Activated CD4-positive, alpha-beta T cell treated with anti-CD3 and anti-CD28 coated beads, Interleukin-2, amount 10 ng/mL, durations not matched to agents 7 days and 5 days (primary cell): ENCODE measurements at places on chromosomes 4 and X. TPM values are rescaled to one million over a fixed set of nuclear protein-coding genes. Genes with fewer than 3 reads are reported as not detected.
A peak's percentile ranks its signal among the peaks of the same experiment; 100 is the strongest.

JCHAIN gene
- total RNA-seq: not detected

GRCh38 chrX:103773445-103773844, 3.2 kb upstream of the PLP1 start:
- H3K4me3 ChIP-seq: no peak overlapping the region
- H3K36me3 ChIP-seq: no peaks in the 10 kb centered on the region
- H3K27ac ChIP-seq: no peak overlapping the region
- DNase-seq: no peak
- H3K27me3 ChIP-seq: peaks cover 8% of the 10 kb centered on the region

- no peaks in the 10 kb centered on the region for H3K36me3 ChIP-seq
- H3K4me3 ChIP-seq: no peak overlapping the region
- H3K27me3 ChIP-seq: no peaks in the 10 kb centered on the region
- H3K27ac ChIP-seq: peak overlapping the region; percentile 31
- no peak for DNase-seq
- peaks cover 19% of the 10 kb centered on the region for H3K4me1 ChIP-seq
Measured at GRCh38 chr4:184328022-184328736, 110.5 kb upstream of the ENPP6 start.

DNA sequence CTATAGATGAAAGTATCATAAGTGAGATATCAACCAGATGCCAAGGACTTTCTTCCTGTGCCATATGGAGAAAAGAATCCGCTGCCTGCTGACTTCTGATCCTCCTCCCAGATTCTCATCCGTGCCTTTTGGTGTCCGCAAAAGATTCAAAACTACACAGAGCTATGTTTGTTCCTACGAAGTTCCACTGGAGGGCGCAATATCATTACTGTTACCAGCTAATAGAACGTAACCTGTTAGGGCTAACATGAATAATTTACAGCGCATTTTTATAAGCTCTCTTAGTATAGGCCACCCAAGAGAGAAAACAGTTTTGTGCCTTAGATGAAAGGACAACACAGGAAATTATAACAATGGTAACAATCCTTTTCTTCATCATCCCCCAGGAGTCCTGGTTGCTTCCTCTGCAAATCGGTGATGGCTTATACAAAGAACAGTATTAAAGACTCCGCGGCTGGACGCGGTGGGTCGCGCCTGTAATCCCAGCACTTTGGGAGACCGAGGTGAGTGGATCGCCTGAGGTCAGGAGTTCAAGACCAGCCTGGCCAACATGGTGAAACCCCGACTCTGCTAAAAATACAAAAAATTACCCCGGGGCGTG, 22.8 kb upstream of the CENPVL3 start:
- H3K36me3 ChIP-seq: no peaks in the 10 kb centered on the region
- no peaks in the 10 kb centered on the region for H3K4me1 ChIP-seq
- H3K27me3 ChIP-seq: peaks cover 5% of the 10 kb centered on the region
- no peak overlapping the region for H3K27ac ChIP-seq
- no peak overlapping the region for H3K4me3 ChIP-seq
- DNase-seq: peak; percentile 21

GRCh38 chr4:2591189-2591588, 54.7 kb downstream of the FAM193A start:
- H3K36me3 ChIP-seq: no peaks in the 10 kb centered on the region
- DNase-seq: no peak
- H3K27me3 ChIP-seq: no peaks in the 10 kb centered on the region
- no peak overlapping the region for H3K4me3 ChIP-seq
- no peak overlapping the region for H3K27ac ChIP-seq

LRRC66 gene
- 0.27 TPM for total RNA-seq

- H3K4me3 ChIP-seq: no peak overlapping the region
- no peaks in the 10 kb centered on the region for H3K4me1 ChIP-seq
- no peaks in the 10 kb centered on the region for H3K36me3 ChIP-seq
- no peak for DNase-seq
- H3K27me3 ChIP-seq: no peaks in the 10 kb centered on the region
Measured at GRCh38 chr4:188428935-188429334, 289.7 kb downstream of the TRIML1 start.

GRCh38 chr4:121877041-121877773, 6.9 kb upstream of the BBS7 start:
- no peak overlapping the region for H3K4me3 ChIP-seq
- peaks cover 51% of the 10 kb centered on the region for H3K27me3 ChIP-seq
- peaks cover 3% of the 10 kb centered on the region for H3K4me1 ChIP-seq
- H3K27ac ChIP-seq: no peak overlapping the region
- DNase-seq: no peak

GRCh38 chr4:139523076-139523475, 32.9 kb downstream of the SETD7 start:
- H3K4me1 ChIP-seq: peaks cover 13% of the 10 kb centered on the region
- H3K27ac ChIP-seq: no peak overlapping the region
- no peaks in the 10 kb centered on the region for H3K27me3 ChIP-seq
- H3K4me3 ChIP-seq: no peak overlapping the region
